Mucosa of gallbladder (tissue), 1 donor: ENCODE measurements at places on chromosomes 5 and 9.

DNA sequence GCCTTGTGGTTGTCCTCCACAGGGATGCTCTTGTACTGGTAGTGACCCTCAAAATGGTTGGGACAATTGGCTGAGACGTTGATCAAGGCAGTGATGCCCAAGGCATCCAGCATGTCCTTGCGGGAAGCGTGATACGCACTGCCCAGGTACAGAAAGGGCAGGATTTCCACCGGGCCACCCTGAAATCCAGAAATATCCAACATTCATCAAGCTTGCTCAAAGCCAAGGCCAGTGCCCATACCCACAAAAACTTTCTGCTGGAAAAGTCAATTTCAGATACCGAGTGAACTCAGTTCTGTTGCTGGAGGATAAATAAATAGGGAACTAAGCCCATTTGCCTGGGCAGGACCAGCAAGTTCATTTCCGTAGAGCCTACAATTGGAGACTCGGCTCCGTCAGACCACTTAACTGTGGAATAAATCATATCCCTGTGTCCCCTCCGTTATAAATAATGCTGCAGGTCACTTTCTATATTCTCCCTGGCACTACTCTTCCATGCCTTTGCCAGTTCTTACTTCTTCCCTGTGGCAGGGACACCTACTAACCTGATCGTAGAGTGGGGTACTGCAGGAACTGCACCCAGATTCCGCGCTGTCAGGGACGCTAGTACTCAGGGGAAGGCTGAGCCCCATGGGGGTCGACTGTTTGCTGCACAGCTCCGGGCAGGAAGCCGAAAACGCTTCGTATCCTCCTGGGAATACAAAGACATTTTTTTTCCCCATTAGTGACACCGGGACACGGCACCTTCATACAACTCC, 1.2 kb downstream of the DUSP1 start:
- DNase-seq: no peak

- DNase-seq: no peak
Observed at GRCh38 chr5:14267991-14268708, 125.0 kb downstream of the TRIO start.

GRCh38 chr5:94360382-94361130, 257.8 kb downstream of the KIAA0825 start:
- DNase-seq: no peak

- no peak for DNase-seq
Observed at GRCh38 chr5:36152324-36153297, 700 bp downstream of the SKP2 start.

GRCh38 chr5:143716881-143717280, 95.1 kb upstream of the HMHB1 start:
- DNase-seq: no peak

DNA sequence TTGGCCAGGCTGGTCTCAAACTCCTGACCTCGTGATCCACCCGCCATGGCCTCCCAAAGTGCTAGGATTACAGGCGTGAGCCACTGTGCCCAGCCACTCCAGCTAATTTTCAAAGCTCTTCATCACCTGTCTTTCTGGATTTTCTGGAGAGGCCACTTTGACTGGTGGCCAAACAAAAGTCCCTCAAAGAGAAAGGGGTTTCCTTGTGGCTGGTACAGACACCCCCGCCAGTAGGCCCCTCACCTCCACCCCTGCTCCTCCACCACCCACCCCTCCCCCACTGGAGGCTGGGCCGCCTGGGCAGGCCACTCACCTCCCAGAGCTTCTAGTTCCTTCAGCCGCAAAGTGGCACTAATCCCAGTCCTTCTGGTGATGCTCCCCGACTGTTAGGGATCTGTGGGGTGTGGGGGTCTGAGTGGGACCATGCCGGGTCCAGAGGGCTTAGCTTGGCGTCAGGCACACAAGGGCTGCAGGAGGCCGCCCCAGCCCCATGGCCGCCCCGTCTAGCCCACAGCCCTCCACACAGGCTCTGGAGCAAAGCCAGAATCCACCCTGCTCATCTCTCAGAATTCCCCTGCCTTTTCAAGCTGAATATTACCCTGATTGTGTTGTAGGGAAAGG, 182.0 kb upstream of the IER5L start:
- DNase-seq: no peak

DNA sequence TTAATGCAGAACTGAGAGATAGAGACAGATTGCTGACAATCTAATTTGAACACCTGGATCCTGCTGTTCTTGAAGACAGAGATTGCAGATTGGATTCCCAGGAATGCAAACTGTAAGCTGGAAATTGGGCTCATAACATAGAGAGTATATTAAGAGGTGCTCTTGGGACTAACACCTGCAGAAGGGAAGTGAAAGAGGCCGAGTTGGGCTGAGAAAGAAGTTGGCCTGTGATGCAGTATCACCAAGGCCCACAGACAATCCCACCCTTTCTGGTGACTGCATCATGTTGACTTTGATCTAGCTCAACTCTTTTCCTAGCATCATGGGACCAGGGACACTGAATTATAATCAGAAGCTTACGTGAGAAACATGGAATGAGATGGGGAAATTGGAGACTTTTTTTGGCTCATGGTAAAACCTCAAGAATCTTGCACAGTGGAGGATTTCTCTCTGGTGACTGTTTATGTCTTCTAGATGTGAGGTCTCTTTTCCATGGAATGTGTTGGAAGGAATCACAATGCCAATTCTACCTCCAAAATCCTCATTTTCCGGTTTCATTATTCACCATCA, 36.5 kb upstream of the NUDT12 start:
- DNase-seq: no peak

DNA sequence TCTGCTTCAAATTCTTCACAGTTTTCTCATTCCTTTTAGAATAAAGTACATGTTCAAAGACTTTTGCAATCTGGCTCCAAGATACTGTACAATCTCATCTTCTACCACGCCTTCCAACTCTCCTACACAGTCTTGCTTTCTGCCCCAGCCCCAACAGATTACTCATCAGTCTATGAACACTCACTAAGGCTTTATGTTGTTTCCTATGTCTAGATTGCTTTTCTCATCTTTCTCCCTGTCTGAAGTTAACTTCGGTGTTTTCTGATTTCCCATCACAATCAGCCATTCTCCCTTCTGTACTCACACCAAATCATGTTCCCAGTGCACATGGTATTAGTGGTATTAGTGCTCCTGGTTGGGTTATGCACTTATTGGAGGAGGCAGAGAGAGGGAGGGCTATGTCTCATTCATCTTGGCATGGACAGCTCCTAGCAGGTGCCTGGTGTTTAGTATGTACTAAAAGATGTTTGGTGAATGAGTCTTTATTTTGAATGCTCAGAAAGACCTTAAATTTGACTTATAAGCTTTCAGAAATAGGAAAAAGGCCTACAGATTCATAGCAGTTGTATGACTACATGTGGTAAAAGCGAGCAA, 44.0 kb upstream of the ZNF608 start:
- DNase-seq: no peak

- no peak for DNase-seq
Observed at GRCh38 chr5:130875656-130876055, 289.4 kb downstream of the HINT1 start.

- DNase-seq: no peak
Observed at GRCh38 chr9:121527371-121527770, 27.7 kb upstream of the GGTA1 start.

DNA sequence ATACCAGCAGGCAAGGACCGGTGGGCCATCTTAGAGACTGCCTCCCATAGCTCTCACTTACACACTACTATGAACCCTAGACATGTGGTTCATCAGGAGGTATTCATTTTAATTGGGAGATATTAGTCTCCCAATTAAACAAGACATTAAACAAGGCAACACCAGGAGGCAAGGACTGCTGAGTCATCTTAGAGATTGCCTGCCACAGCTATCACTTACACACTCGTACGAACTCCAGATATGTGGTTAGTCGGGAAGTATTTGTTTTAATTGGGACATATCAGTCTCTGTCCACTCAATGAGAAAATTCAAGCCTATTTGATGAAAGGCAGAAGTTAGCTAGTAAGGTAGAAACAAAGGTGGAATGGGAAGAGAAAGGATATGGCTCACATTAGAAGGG, 343.9 kb downstream of the NFIB start:
- DNase-seq: no peak

DNA sequence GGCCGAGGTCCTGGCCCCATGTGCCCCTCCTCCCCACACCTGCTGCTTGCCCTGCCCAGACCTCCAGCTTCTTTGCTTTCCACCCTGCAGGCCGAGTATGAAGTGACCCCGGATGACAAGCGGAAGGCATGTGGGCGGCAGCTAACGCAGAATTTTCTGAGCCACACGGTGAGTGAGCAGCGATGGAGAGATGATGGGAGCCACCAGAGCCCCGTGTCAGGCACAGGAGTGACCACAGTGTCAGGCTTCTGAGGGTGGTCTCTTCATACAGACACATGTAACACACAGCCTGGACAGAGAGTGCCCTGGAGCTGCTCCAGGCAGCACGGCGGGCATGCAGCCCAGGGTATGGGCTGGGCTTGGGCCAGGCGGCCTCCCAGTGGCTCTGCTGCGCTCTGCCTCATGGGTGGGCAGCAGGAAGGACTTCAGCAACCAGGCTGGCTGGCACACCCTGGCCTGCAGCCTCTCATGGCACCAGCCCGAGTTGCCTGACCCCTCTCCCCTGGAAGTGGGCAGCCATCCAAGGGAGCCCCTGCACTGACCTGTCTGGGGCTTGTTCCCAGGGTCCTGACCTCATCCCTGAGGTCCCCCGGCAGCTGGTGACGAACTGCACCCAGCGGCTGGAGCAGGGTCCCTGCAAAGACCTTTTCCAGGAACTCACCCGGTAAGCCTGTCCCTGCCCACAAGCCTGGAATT, 5.8 kb downstream of the GRK6 start:
- no peak for DNase-seq

DNA sequence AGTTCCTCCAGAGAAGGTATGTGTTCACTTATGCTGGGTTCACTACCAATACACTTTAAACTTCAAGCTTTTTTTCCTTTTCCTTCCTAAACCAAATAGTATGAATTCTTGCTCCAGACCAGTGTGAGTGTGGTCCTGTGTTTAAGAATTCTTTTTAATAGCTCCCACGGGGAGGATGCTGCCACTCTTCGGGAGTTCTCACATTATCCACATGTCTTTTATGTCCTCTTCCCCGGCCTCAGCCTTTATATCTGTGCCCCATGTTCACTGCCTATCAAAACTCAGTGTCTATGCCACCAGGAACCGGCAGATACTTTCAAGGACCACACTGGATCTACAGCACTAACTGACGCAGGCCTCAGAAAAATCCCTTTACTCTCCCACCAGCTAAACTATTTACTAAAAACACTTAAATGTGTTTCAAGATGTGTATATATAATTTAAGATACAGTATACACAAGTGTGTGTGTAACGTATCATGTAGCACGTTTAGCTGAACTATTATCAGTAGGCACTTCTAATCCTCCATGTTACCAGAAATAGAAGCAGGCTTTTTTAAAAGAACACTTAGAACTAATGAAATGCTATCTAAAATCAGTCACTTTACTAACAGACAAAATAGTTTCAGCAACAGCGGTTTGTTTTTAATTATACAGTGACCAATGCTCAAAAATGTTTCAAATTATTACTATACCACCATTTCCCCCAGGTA, 88.0 kb downstream of the PLPP1 start:
- DNase-seq: no peak

DNA sequence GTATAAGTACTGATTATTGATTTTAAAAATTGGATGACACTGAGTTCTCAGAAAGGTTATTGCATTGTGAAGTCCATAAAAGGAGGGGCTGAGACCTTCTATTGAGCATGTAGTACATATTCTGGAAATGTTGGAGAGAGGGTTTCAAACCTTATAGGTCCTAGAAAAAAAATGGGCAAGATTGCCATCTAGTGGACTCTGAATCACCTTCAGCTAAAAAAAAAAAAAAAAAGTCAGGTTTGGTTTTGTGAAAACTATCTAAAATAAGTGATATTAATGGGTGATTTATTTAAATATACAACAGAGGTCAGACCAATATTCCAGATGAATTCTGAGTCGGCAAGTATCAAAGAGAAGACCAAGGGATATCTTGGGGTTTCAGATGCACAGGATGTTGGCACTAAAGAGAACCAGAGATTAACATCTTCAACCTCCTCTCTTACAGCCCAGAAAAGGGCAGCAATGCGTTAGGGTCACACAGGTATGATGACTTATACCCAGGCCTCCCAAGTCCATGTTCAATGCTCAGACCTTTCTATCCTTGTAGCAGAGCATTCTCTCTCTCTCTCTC, 109.8 kb upstream of the NMUR2 start:
- DNase-seq: no peak

DNA sequence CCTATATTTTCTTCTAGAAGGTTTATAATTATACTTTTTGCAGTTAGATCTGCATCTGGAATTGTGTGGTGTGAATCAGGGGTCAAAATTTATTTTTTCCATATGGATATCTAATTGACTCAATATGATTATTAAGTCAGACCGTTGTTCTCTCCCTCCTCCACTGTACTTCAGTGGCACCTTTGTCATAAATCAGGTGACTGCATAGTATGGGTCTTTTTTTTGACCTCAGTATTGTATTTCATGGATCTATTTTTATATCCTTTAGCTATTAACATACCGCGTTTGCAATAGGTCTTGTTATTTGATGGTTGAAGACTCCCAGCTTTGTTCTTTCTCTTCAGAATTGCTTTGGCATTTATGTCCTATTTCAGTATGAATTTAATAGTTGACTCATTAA, 107.4 kb downstream of the BOD1 start:
- no peak for DNase-seq

GRCh38 chr9:33177639-33178038, 10.5 kb upstream of the B4GALT1 start:
- DNase-seq: no peak

DNA sequence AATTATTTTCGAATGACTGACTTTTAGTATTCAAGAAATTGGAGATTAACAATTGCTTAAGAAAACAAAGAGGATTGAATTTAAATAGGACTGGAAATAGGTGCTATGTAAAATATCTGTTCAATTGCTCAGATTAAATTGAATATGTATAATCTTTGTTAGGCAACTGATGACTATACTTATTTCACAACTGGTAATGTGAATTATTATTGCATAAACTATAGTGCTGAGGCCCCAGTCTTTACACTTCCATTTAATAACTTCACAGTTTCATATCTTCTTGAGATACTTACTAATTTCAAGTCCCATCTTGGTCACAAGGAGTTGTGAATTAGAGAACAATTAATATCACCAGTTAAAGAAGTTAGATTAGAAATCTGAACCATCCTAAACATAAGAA, 16.7 kb downstream of the CEP78 start:
- no peak for DNase-seq

- DNase-seq: no peak
Observed at GRCh38 chr5:14503681-14504331, 77.8 kb upstream of the OTULINL start.

DNA sequence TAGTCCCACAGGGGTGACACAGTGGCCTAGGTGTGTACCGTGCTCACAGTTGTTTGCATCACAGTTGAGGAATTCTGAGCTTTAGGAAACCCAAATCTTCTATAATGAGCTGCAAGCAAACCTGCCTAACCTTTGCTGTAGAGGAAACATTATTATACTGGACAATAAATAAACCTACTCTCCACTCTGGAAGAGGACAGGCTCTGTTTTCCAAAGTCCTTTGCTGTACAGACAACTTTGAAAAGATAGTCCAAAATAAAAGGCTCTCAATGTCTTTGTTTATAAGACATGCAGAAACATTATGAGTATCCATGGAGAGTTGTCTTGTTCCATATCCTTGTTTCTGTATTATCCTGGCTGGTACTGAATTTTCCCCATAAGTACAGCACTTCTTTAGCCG, 29.4 kb downstream of the ZNF131 start:
- DNase-seq: no peak
